Gastrocnemius medialis (tissue), 4 donors: ENCODE measurements at places on chromosomes 6 and 20.

- no peak for DNase-seq
These were observed 455.7 kb upstream of the SOX4 start for GRCh38 chr6:21137700-21138335.

DNA sequence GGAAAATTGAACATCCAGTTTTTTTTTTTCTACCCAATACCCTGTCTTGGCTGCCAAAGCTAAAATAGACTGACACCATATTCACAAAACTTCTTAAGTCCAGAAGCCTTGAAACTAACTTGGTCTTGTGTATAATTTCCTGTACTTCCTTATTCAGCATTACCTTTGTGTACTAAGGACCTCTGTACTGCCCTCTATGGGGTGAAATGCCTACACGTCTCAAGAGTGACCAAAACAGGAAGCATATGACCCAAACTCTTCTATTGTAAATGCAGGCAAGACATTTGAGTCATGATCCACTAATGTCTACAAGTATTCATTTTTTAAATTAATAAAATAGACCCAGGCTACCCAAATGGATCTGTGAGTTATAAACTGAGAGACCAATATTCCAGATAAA, 50.4 kb downstream of the HMGCLL1 start:
- DNase-seq = no peak

DNA sequence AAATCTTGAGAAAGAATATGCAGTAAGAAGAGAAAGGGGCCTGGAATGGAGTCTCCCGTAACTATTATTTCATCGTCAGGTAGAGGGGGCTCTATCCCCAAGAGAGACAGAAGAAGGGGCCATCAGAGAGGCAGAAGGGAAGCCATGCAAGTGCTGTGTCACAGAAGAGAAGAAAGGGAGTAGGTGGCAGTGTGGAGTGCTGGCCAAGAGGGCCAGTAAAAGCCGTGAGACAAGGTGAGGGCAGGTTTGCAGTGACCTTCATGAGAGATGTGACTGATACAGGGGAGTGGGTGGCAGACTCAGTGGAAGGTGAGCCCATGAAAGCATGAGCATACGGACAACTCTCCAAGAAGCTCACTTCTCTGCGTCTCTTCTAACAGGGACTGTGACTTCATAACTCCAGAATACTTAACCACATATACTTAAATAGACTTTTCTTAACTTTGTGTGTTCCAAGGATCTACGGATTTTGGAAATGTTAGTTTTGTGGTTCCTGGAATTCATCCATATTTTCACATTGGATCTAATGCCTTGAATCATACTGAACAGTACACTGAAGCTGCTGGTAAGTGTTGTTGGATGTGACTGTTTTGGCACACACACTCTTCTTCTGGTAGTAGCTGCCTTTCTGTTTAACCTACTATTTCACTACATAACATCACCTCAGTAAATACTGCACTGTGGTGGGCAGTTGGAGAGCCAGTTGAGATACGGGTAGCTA, 15.6 kb downstream of the PM20D2 start:
- peak; percentile 40 for DNase-seq

GRCh38 chr6:146582857-146583256, 15.9 kb upstream of the ADGB start:
- DNase-seq = peak; percentile 29

- DNase-seq = no peak
These were observed 30.6 kb upstream of the BLCAP start for GRCh38 chr20:37558306-37558705.

DNA sequence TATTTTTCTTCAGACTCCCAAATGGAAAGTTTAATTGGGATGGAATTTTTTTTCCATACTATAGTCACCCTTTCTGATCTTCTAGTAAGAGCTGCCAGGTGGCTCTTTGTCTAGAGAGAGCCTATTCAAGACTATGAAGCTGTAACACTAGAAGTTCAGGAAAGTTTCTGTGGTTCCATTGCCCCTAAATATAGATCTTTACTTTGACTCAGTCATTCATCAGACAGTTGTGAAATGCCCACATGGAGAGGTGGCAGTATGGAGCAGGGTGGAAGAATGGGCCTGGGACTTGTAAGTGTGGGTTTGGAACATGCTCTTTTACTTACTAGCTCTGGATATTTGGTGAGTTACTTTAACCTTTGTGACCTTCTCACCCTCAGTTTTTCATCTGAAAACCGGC, 87.8 kb downstream of the CTNNBL1 start:
- peak; percentile 55 for DNase-seq

DNA sequence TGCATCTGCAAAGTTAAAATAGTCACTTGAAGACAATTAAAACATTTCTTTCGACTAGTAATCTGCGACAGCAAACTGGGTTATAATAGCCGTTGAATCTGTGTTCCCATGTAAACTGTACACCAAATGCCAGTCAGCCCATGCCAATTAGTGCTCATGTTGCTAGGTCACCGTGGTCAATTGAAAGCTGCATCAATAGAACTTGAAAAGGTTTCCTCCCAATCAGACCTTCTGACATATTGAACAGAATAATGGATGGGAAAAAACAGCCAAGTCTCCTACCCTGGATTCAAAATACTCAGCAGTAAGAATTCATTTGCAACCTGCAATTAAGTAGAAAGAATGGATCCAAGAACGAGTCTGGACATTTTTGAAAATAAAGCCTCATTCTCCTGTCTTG, 11.2 kb downstream of the NKX2-4 start:
- no peak for DNase-seq

DNA sequence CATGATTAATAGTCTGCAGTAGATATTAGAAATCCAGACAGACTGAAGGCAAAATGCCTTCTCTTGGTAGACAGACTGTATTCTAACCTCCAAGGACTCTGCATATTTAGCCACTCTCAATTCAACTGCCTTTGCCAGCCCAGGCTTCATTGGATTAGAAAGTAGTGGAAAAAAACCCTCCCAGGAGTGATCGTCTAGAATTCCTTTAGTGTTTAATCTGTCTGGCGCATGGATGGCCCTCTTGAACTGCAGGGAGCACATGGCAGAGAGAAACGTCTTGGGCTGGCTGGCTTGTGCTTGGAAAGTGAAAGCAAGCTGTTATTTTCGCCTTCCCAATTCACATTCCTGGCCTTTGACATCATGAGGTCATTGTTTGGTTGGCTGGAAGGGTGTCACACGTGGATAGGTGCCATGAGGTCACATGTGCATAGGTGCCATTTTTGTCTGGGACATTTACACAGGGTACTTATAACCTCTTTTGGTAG, 30.9 kb upstream of the NEDD9 start:
- no peak for DNase-seq

GRCh38 chr20:13355411-13355810, 134.3 kb downstream of the ISM1 start:
- no peak for DNase-seq

GRCh38 chr6:12593771-12594529, 122.6 kb upstream of the PHACTR1 start:
- DNase-seq = no peak

- DNase-seq = no peak
These were observed 13.0 kb downstream of the TENT5A start for GRCh38 chr6:81739230-81740195.

DNA sequence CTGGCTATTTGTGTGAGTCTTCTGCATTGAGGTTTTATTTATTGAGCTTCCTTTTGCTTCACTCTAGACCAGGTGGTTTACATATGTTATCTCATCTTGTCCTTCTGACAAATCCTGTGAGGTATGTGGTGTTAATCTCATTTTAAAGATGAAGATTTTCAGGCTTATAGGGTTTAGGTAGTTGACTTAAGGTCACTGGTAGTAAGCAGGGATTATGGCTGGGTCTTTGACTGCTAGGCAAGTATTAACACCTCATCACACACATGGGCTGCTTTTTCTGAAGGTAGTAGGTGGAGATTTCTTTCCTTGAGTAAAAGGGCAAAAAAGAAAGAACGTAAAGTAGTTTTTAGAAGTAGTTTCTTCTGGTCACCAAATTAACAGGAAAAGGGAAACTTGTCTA, 72.6 kb downstream of the CDKAL1 start:
- DNase-seq = no peak

- DNase-seq = no peak
These were observed 440.6 kb upstream of the JAG1 start for GRCh38 chr20:11114382-11114781.
